ENCODE measurements at places on chromosomes 1 and 21. TPM values are rescaled to one million over a fixed set of nuclear protein-coding genes. Genes with fewer than 3 reads are reported as not detected.

The EXO1 gene
- polyA plus RNA-seq, result 4.6 TPM

The PALMD gene
- polyA plus RNA-seq, result 1.8 TPM

The EFNA1 gene
- polyA plus RNA-seq, result 14.4 TPM

The TNFAIP8L2 gene
- not detected for polyA plus RNA-seq

- H3K4me3 ChIP-seq, result no peak overlapping the region
- peaks cover 2% of the 10 kb centered on the region for H3K4me1 ChIP-seq
- no peaks in the 10 kb centered on the region for H3K36me3 ChIP-seq
- no peaks in the 10 kb centered on the region for H3K27me3 ChIP-seq
Observed at GRCh38 chr1:91584878-91585277, 84.2 kb downstream of the CDC7 start.

DNA sequence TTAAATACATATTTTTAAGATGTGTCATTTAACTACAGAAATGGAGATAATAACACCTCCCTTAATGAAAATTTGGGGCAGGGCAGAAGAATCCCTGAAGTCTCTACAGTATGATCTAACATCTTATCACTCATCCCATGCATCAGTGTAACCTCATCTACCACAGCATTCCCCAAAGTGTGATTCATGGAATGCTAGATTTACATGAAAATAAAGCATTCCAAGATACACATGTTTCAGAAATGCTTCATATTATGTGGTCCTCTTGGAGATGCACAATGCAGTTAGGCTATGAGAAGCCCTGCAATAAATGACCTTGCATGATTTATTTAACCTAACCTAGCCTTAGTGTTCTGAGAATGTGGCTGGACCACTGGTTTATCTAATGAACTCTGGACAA, 166.9 kb upstream of the SYT6 start:
- H3K4me3 ChIP-seq, result no peak overlapping the region
- no peaks in the 10 kb centered on the region for H3K27me3 ChIP-seq
- H3K36me3 ChIP-seq, result no peaks in the 10 kb centered on the region
- peak overlapping the region; percentile 72 for H3K27ac ChIP-seq
- peaks cover 7% of the 10 kb centered on the region for H3K4me1 ChIP-seq
- DNase-seq, result no peak

GRCh38 chr1:233376382-233377110, 49.0 kb downstream of the MAP3K21 start:
- H3K4me3 ChIP-seq, result no peak overlapping the region
- H3K27me3 ChIP-seq, result no peaks in the 10 kb centered on the region
- H3K36me3 ChIP-seq, result no peaks in the 10 kb centered on the region
- H3K27ac ChIP-seq, result no peak overlapping the region
- no peak for DNase-seq

GRCh38 chr1:63612564-63612963, 19.4 kb downstream of the PGM1 start:
- no peaks in the 10 kb centered on the region for H3K36me3 ChIP-seq
- DNase-seq, result no peak
- H3K4me3 ChIP-seq, result no peak overlapping the region

DNA sequence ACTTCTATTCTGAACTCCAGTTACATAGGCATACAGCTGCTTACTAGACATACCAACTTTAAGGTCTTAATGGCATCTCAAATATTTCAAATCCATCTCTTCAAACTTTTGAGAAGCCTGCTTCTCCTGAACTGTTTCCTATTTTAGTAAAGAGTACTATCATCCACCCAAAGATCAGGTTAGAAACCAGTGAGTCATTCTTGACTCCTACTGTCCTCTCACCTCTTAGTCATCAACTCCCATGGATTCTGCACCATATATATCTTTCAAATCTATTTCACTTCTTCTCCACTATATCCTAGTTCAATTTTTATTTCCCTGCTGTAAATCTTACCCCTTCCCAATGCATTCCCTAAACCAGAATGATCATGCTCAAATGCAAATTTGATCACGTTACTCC, 18.1 kb upstream of the BEND5 start:
- DNase-seq, result no peak
- no peak overlapping the region for H3K4me3 ChIP-seq
- H3K27me3 ChIP-seq, result no peaks in the 10 kb centered on the region
- no peaks in the 10 kb centered on the region for H3K4me1 ChIP-seq

- H3K27me3 ChIP-seq, result no peaks in the 10 kb centered on the region
- no peak overlapping the region for H3K4me3 ChIP-seq
- no peak overlapping the region for H3K27ac ChIP-seq
- H3K36me3 ChIP-seq, result no peaks in the 10 kb centered on the region
- no peak for DNase-seq
- no peaks in the 10 kb centered on the region for H3K4me1 ChIP-seq
Observed at GRCh38 chr1:47751193-47751592, 246.0 kb downstream of the TRABD2B start.

GRCh38 chr21:31553926-31554325, 105.6 kb upstream of the SOD1 start:
- no peak overlapping the region for H3K27ac ChIP-seq
- DNase-seq, result no peak
- no peak overlapping the region for H3K4me3 ChIP-seq

DNA sequence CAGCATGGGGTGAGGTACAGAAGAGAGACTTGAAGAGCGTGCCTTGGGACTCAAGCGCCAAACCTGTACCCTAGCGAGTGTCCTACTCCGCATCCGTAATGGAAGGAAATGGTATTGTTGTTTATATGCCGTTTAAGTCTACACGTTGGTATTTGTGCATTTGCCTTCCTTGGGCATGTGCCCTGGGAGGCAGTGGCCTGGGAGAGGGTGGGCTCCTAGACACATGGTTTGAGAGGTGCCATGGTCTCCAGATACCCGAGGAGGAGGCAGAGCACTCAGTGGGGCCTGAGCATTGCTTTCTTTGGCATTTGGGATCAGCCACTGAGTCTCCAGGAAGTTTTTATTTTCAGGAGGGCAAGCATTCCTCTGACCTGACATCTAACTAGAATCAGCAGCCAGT, 6.5 kb downstream of the ZNF672 start:
- no peak overlapping the region for H3K27ac ChIP-seq
- no peaks in the 10 kb centered on the region for H3K27me3 ChIP-seq
- peaks cover 47% of the 10 kb centered on the region for H3K36me3 ChIP-seq
- peaks cover 9% of the 10 kb centered on the region for H3K4me1 ChIP-seq
- H3K4me3 ChIP-seq, result no peak overlapping the region

GRCh38 chr1:157084720-157085119, 14.9 kb downstream of the ETV3L start:
- no peaks in the 10 kb centered on the region for H3K36me3 ChIP-seq
- H3K27me3 ChIP-seq, result no peaks in the 10 kb centered on the region
- H3K4me1 ChIP-seq, result no peaks in the 10 kb centered on the region
- no peak for DNase-seq
- no peak overlapping the region for H3K4me3 ChIP-seq

GRCh38 chr1:91804546-91805023, 81.4 kb downstream of the TGFBR3 start:
- H3K27me3 ChIP-seq, result peaks cover 44% of the 10 kb centered on the region
- H3K4me3 ChIP-seq, result no peak overlapping the region
- H3K4me1 ChIP-seq, result no peaks in the 10 kb centered on the region
- H3K36me3 ChIP-seq, result no peaks in the 10 kb centered on the region
- no peak overlapping the region for H3K27ac ChIP-seq

- no peaks in the 10 kb centered on the region for H3K27me3 ChIP-seq
- no peaks in the 10 kb centered on the region for H3K4me1 ChIP-seq
- DNase-seq, result no peak
- peak overlapping the region; percentile 42 for H3K27ac ChIP-seq
- peaks cover 13% of the 10 kb centered on the region for H3K36me3 ChIP-seq
Observed at GRCh38 chr1:21234779-21235178, 55.5 kb downstream of the ECE1 start.

- no peak overlapping the region for H3K27ac ChIP-seq
- no peak for DNase-seq
- H3K36me3 ChIP-seq, result no peaks in the 10 kb centered on the region
- no peaks in the 10 kb centered on the region for H3K27me3 ChIP-seq
- no peak overlapping the region for H3K4me3 ChIP-seq
- H3K4me1 ChIP-seq, result no peaks in the 10 kb centered on the region
Observed at GRCh38 chr1:223653431-223653830, 12.1 kb downstream of the CAPN8 start.

- peak overlapping the region; percentile 97 for H3K27ac ChIP-seq
- H3K27me3 ChIP-seq, result no peaks in the 10 kb centered on the region
- H3K4me1 ChIP-seq, result peaks cover 36% of the 10 kb centered on the region
- DNase-seq, result no peak
Observed at GRCh38 chr1:208595236-208595635, 351.1 kb upstream of the PLXNA2 start.

GRCh38 chr1:217522277-217522676, 108.6 kb downstream of the GPATCH2 start:
- no peak for DNase-seq
- H3K4me1 ChIP-seq, result peaks cover 11% of the 10 kb centered on the region
- no peaks in the 10 kb centered on the region for H3K27me3 ChIP-seq
- H3K4me3 ChIP-seq, result no peak overlapping the region
- no peaks in the 10 kb centered on the region for H3K36me3 ChIP-seq

GRCh38 chr1:33388805-33389771, 41.8 kb downstream of the PHC2 start:
- no peaks in the 10 kb centered on the region for H3K27me3 ChIP-seq
- H3K36me3 ChIP-seq, result no peaks in the 10 kb centered on the region
- peak overlapping the region; percentile 16 for H3K27ac ChIP-seq
- H3K4me1 ChIP-seq, result peaks cover 6% of the 10 kb centered on the region
- DNase-seq, result no peak

- H3K4me1 ChIP-seq, result peaks cover 39% of the 10 kb centered on the region
- peak overlapping the region; percentile 100 for H3K27ac ChIP-seq
- H3K27me3 ChIP-seq, result no peaks in the 10 kb centered on the region
- H3K36me3 ChIP-seq, result no peaks in the 10 kb centered on the region
Observed at GRCh38 chr1:162629651-162630050, 2.6 kb upstream of the DDR2 start.

DNA sequence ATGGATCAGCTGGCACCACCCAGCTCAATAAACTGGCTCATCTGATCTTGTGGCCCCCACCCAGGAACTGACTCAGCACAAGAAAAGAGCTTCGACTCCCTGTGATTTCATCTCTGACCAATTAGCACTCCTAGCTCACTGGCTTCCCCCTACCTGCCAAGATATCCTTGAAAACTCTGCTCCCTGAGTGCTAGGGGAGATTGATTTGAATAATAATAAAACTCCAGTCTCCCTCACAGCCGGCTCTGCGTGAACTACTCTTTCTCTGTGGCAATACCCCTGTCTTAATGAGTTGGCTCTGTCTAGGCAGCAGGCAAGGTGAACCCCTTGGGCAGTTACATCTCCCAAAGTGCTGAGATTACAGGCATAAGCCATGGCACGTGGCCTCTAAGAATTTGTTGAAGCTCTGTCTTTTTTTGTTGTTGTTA, 11.8 kb upstream of the RHBDL2 start:
- H3K4me3 ChIP-seq, result no peak overlapping the region
- no peaks in the 10 kb centered on the region for H3K36me3 ChIP-seq
- H3K27me3 ChIP-seq, result no peaks in the 10 kb centered on the region
- DNase-seq, result no peak

DNA sequence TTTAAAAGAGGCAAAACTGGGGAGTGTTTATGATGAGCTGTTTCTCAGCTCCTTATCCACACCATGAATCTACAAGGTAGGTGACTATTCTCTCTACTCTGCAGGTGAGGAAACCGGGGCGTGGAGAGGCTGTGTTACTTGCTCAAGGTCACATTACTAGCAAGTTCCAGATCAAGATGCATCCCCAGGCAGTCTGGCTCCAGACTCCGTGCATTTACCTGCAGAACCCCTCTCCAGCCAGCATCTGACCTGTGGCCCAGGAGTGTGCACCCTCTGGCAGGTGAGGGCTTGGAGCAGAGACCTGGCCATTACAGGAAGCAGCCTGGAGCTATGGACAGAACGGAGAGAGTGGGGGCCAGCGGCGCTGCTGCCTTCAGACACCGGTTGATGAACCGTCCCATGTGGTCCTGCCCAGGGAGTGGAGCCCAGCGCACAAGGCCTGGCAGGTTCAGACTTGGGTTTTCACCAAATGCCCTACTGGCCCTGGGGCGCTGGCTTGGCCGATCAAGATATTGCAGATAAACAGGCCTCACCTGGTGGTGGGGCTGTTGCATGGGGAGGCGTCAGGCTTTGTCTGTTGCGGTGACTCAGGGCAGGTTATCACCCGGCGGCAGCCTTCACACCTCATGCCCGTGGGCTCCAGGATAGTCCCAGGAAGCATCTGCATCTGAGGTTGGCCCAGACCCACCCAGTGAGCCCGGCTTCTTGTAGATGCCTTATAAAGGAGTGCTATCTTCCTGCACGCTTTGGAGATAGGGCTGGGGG, 29.2 kb upstream of the WNT4 start:
- peaks cover 2% of the 10 kb centered on the region for H3K4me1 ChIP-seq
- H3K27ac ChIP-seq, result no peak overlapping the region
- no peak overlapping the region for H3K4me3 ChIP-seq
- no peak for DNase-seq
- no peaks in the 10 kb centered on the region for H3K27me3 ChIP-seq
- no peaks in the 10 kb centered on the region for H3K36me3 ChIP-seq

DNA sequence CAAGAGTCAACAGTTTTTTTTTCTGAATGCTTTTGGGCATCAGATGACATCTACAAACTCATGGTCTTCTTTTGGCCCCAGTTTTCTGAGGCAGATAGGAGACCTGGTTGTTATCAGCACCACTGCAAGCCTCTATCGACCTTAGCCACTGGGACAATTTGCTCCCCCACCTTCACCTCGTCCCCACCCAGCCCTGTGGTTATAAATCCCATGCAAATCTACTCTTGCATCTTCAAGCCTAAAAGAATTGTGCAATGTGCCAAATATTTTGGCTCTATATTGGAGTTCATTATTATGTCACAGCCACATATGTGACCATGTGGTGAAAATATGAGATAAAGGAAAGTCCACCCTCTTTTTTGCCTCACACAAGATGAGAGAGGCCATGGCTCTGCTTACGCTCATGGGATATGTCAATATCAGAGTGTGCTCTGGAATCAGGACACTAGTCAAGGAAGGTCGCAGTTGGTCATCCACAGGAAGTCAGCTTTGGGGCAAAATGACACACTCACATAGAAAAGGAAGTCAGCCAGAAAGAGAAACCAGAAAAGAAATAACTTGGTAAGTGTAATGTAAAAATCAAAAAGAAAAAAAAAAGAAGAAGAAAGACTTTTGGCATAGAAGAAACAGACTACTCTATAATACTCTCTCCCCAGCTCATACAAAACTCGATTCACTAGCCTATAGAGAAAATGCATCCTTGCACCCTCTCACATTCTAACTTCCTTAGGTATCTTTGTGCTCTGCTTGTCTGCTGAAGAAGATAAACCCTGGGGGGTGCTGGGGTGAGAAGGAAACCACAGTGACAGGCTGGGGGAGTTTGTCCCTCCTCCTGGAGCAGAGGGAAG, 21.2 kb downstream of the SLC30A10 start:
- no peak for DNase-seq
- no peaks in the 10 kb centered on the region for H3K27me3 ChIP-seq
- H3K27ac ChIP-seq, result no peak overlapping the region
- H3K36me3 ChIP-seq, result no peaks in the 10 kb centered on the region
- H3K4me3 ChIP-seq, result no peak overlapping the region

DNA sequence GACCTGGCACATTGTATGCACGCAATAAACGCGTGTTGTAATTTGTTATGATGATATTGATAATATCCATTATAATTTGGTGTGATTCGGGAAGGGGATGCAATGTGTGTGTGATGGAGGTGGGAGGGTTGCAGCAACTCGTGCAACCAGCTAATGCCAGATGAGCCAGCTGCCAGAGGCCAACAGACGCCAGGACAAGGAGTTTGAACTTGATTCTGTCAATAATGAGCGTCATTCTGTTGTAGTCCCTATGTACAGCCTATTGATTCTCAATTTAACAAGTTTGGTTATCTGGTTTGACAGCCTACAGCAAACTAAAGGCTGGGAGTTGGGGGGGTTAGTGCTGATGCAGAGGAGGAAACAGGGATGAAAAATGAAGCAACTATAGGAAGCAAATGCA, 35.5 kb downstream of the TIAM1 start:
- no peaks in the 10 kb centered on the region for H3K36me3 ChIP-seq
- H3K4me1 ChIP-seq, result peaks cover 2% of the 10 kb centered on the region
- H3K4me3 ChIP-seq, result no peak overlapping the region
- no peaks in the 10 kb centered on the region for H3K27me3 ChIP-seq

All from SK-N-SH (cell line).